ENCODE measurements at places on chromosomes 1 and 21.

DNA sequence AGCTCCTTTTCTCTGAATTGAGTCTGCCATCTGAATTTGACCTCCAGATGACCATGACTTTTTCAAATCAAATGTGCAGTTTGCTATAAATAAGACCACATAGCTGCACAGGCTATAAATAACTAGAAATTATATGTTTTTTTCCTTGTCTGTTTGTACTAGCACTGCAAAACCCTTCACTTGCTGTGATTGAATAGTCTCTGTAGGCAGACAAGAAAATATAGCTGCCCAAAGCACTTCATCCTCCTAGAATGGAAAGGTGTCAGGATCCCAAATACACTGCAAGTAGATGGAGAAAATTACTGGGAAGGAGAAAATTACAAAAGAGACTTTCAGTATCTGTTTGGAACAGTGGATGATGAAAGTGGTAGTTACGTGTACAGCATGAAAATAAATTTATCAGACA is 175.8 kb downstream of the APP start:
- no peak for DNase-seq

- DNase-seq = no peak
Observed at GRCh38 chr21:45088116-45088515, 13.7 kb downstream of the ADARB1 start.

DNA sequence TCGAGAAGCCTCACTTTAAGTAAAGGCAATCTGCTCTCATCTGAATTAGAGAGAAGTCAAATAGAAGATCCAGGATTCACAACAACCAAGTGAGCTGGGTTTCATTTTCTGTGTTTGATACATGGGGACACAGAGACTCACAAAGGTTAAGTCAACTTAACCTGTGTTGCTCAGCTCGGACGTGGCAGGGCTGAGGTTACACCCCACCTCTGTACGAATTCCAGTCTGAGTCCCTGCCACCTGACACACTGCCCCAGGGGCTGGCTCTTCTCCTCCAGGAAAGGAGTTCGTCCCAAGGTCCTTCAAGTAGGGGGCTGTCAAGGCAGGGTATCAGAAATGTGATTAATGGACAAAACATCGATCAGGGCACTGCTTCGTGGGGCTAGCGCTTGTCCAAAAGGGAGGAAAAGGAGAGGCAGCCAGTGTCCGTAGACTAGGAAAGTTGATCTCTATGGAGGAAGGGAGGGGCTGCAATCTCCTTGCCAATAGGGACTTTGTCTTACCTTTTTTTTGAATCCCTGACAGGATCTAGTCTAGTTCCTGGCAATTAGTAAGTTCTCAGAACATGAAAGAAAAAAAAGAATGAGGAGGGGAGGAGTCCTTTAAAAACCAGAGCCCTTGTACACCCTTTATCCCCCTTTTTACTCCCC is 116.4 kb downstream of the CNIH3 start:
- no peak for DNase-seq

- DNase-seq = no peak
Observed at GRCh38 chr1:72111662-72112061, 170.7 kb downstream of the NEGR1 start.

DNA sequence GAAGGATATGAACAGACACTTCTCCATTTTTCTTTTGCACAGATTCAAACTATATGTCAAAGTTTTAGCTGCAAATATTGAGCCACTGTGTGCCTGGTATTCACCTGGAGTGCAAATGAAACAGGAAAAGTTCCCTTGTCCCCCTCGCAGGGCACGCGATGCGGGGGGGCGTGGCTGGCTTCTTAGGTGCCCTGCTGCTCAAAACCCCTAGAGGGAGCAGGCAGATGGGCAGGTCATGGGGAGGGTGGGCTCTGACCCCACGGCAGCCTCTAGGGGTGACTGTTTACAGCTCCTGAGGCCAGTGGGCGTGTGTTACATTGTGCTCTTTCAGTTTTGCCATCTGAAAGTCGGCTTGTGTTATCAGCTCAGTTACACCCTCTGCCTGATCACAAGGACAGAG is 931.2 kb upstream of the B3GALT2 start:
- no peak for DNase-seq

DNA sequence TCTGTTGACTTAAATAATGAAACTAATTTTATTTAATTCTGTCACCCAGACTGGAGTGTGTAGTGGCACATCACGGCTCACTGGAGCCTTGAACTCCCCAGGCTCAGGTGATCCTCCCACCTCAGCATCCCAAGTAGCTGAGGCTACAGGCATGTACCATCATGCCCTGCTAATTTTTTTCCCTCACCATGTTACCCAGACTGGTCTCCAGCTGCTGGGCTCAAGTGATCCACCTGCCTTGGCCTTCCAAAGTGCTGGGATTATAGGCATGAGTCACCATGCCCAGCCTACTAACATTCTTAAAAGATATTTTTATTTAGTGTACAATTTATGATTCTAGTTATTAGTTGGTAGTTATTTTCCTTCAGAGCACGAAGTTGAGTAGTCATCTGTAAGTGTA is 49.5 kb downstream of the NRDC start:
- DNase-seq = peak; percentile 9

GRCh38 chr1:211641044-211641800 is 34.2 kb downstream of the NEK2 start:
- DNase-seq = no peak

GRCh38 chr1:36838888-36839287 is 195.4 kb downstream of the GRIK3 start:
- DNase-seq = no peak

DNA sequence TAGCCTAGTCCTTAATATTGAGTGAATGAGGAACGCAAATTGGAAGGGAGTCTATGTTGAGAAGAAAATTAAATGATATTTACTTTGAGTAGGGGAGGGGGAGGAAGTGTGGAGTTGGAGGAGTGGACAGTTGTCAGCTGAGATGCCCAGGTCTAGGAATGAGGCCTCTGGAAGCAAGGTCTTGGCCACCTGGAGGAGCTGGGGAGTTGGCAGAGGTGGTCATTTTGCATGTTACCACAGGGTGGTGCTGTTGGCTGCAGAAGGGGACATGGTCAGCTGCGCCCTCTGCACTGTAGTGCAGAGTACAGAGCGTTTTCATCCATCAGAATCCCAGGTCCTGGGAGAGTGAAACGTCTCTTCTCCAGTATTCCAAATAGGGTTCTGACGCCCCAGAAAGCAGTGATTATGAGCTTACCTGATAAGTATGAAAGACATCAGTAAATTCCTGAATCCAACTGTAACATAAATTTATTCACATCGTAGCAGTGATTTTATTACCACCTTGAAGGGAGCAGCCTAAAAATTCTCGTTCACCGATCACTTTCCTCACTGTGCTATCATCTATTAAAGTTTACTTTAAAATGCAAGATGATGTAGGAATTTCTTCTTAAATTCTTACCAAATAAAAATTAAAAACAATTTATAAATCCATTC is 13.8 kb downstream of the PARK7 start:
- DNase-seq = peak; percentile 77

- DNase-seq = no peak
Observed at GRCh38 chr21:42735061-42735460, 81.6 kb downstream of the PDE9A start.

DNA sequence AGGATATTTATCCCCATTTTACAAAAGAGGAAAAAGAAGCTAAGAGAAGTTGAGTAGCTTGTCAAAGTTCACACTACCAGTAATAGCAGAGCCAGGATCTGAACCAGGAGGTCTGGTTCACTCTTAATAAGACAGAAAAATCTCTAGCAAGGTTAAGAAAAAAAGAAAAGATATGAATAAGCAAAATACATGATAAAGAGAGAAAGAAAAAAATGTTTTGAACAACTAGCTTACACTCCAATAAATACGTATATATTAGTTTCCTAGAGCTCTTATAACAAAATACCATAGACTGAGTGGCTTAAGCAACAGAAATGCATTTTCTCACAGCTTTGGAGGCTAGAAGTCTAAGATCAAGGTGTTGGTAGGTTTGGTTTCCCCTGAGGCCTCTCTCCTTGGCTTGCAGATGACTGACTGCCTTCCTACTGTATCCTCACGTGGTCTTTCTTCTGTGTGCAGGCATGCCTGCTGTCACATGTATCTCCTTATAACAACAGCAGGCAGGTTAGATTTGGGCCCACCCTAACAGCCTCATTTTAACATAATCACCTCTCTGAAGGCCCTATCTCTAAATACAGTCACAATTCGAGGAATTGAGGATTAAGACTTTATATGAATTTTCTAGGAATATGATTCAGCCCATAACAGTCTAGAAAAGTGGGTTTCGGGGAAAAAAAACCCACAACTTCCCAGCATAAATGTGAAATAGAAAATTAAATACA is 60.4 kb downstream of the LEPR start:
- no peak for DNase-seq

DNA sequence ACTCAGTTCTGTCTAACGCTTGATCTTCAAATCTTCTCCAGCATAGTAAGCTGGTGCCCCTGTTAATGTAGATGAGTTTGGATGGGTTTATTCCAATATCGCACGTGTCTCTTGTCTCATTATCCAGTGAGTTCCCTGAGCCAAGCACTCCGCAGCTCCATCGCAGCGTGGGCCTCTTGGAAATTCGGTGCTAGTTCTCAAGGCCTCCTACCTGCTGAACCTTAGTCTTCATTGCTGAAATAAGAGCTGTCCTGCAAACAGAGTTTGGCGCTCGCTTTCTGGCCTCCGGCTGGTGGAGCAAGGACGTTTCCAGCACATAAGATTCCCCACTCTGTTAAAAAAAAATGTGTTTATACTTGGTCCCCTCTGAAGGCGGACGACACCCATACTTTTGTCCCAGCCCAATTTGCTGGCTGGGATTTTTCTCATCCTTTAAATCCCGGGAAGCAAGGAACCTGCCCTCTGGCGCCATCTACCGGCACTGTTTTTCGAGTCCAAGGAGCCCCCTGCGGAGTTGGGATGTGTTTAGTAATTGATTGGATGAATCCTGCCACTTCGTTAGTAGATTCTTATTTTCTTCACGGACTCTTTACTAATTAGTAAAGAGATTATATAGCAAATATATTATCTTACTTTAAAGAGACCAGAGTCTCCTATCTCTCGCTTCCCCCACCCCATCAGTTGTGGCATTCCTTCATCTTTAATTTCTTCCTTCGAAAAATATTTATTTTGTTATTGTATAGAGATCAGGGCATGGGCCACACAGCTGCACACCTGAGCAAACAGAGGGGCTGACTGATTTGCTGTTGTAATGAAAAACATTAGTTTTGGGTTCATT is 14.7 kb downstream of the JUN start:
- peak; percentile 73 for DNase-seq

DNA sequence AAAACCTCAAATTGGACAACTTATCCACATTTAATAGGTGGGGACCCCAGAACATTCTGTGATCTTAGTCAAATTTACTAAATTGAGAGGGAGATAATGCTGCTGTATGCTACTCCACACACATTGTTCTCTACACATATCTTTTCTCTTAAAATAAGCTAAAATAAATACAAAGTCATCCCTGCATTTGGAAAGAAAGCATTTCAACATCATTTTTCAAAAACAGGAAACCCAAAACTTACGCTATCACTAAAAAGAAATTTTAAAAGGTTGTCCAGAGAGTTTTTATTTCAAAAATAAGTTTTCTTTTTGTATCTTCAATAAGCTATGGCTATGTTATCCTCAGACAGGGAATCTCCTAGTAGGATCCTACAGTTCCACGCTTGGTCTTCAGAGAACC is 19.5 kb upstream of the OR6N2 start:
- no peak for DNase-seq

- no peak for DNase-seq
Observed at GRCh38 chr1:84086189-84086588, 57.9 kb upstream of the PRKACB start.

Data from EH (cell line).